CD4-positive, alpha-beta memory T cell (primary cell): ENCODE measurements at places on chromosomes 11 and 22. TPM values are rescaled to one million over a fixed set of nuclear protein-coding genes. Genes with fewer than 3 reads are reported as not detected.

GRCh38 chr22:33600595-33600994, 319.7 kb downstream of the LARGE1 start:
- DNase-seq, result no peak

DNA sequence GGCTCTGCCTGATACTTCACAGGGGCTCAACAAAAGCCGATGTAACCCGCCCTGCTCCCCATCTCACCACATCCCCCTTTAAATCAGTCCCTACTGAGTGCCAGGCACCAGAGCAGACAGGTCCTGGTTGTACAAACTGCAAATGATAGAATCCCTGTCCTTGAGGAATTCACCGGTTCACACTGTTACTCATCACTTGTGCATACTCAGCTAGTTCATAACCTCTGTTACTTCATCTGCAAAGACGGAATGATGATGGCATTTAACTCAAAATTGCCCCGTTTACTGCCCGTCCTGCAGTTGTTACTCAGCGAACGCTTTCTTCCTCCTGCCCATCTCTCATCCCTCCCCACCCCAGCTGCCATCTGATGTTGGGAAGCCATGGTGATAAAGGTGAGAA, 384.7 kb downstream of the OPCML start:
- DNase-seq, result no peak

GRCh38 chr22:22770280-22770871, 117.2 kb upstream of the IGLL5 start:
- peak; percentile 38 for DNase-seq

GRCh38 chr22:26660356-26660755, 3.0 kb downstream of the MIAT start:
- no peak for DNase-seq

SYTL2 gene
- total RNA-seq, result 35.5 TPM

OR51B2 gene
- not detected for total RNA-seq

ALG12 gene
- total RNA-seq, result 19.6 TPM

TOB2 gene
- total RNA-seq, result 37.5 TPM

HPX gene
- total RNA-seq, result 1.3 TPM
